ENCODE measurements at places on chromosomes 12 and 14.

DNA sequence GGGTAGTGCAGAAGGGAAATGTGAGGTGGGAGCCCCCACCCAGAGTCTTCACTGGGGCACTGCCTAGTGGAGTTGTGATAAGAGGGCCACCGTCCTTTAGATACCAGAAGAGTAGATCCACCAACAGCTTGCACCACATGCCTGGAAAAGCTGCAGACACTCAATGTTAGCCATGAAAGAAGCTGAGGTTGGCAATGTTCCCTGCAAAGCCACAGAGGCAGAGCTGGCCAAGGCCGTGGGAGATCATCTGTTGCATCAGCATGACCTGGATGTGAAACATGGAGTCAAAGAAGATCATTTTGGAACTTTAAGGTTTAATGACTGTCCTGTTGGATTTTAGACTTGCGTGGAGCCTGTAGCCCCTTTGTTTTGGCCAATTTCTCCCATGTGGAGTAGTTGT, 468.4 kb upstream of the FOXG1 start:
- DNase-seq: no peak

- DNase-seq: no peak
These were observed 88.8 kb downstream of the SLC25A21 start for GRCh38 chr14:37083599-37083998.

GRCh38 chr12:31586728-31587127, 4.2 kb downstream of the DENND5B start:
- no peak for DNase-seq

- no peak for DNase-seq
These were observed 1.1 kb downstream of the TPI1 start for GRCh38 chr12:6868211-6869048.

GRCh38 chr12:3071107-3071506, 6.1 kb upstream of the TSPAN9 start:
- no peak for DNase-seq

DNA sequence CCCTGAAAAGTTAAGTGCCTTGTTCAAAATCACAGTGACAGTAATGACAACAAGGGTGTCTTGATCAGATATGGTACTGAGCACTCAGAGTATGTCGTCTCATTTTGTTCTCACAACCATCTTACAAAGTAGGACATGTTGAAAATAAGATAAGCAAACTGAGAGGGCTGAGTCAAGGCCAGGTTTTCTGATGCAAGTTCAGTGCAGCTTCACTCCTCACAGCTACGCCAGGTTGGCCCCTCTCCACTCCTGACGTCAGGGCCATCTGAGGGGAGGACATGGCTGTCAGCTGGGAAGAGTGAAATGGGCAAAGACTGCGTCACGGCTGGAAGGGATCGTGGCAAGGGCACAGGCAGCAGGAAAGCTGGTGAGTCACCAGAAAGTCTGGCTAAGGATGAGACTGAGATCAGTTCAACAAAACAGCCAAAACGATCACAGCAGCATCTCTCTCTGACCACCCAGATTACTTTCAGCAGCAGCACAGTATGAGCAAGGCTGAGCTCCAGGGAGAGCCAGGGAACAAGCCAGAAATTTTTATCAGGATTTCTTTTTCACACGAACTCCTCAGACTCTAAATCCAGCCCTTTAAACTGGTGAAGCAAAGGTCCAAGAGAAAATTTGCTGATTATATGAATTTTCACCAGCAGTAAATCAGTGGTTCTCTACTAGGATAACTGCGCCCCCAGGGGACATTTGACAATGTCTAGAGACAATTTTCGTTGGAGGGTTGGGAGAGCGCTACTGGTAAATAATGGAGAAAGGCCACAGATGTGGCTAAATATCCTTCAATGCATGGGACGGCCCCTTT, 297.9 kb upstream of the AMIGO2 start:
- no peak for DNase-seq

DNA sequence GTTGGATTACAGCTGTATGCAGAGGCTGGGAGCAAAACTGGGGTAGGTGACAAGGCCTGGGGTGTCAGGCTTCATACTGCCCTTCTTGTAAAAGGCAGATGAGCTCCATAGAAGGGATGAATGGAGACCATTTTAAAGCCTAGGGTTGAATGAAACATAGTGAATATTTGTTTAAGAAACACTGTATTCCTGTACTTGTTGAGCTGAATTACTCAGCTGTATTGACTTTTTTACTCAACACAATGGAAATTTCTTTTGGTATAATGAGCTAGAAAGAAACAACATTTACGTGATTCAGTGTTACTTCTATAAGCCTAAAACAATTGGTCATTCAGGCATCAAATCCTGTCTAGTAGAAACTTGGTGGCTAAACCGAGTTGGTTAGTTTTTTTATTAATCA, 14.1 kb downstream of the ATP6V0A2 start:
- DNase-seq: no peak

DNA sequence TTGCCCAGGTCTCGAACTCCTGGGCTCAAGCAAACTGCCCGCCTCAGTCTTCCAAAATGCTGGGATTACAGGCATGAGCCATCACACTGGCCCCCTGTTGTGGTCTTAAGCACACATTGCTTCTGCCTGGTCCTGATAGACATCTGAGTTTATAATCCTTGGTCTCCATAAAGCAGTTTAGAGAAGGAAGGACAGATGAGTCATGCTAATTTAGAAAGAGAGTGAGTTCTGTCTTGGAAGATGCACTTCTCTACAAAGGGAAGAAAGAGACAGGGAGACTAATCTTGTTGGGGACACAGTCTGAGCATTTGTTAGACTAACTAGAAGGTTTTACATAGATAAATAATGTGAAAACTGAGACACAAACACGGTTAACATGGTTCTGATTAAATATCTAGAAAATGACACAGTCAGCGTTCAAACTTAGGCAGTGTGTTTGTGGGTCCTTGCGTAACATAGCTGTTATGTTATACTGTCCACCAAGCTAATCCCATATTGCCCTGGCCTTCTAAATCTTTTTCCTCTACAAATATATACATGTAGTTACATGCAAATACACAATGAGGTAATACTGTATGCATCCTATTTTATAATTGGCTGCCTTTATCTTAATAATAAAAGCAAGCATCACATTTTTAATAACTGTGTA, 31.0 kb downstream of the SAMD4A start:
- no peak for DNase-seq

- no peak for DNase-seq
These were observed 133.5 kb upstream of the HIF1A start for GRCh38 chr14:61561657-61562276.

DNA sequence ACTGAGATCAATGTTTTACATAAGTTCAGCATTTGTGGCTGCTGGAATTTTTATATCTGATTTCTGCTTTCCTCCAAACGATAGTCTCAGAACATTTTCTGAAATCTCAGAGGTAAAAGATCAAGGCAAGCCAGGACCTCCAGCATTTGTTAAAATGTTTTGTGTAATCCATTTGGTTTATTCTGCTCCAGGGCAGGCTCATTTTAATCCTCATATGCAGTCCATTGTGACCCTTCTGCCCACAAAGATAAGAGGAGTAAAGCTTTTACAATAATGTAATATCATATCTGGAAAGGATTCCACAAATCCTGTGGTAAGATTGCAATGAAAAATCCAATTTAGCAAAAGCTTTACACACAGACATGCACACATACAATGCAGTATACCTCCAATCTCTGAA, 55.3 kb upstream of the KCNH5 start:
- DNase-seq: no peak

DNA sequence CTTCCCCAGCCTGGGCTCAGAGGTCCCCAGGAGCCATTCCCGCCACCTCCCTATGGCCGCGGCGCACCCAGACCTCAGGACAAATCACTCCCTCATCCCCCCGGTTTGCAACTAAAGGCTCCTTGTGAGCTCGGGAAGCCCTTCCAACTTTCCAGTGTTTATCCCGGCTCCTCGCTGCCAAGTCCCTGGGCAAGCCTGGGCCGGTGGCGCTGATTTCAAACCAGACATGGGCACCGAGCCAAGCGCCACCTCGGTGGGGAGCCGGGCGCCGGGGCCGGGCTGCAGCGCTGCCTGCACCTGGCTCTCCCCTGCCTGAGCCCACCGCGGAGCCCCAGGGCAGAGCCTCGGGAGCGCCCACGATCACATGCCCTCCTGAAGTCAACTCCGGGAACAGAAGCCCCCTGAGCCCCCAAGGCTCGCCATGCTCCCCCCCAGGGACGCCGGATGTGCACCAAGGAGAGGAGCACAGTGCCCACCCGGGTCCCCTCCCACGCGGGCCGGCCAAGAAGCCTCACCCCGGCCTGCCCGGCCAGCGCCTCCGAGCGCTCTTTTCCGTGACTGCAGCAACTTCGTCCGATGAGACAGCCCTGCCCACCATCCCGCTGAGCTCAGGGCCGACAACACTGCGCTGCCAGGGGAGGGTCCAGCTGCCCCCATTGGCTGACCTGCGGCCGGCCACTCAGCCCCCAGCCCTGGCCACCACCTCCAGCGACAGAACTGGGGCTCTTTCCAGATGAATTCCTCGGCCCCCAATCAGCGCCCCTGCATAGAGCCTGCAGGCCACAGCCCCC, 50.0 kb downstream of the NCOR2 start:
- DNase-seq: peak; percentile 84

DNA sequence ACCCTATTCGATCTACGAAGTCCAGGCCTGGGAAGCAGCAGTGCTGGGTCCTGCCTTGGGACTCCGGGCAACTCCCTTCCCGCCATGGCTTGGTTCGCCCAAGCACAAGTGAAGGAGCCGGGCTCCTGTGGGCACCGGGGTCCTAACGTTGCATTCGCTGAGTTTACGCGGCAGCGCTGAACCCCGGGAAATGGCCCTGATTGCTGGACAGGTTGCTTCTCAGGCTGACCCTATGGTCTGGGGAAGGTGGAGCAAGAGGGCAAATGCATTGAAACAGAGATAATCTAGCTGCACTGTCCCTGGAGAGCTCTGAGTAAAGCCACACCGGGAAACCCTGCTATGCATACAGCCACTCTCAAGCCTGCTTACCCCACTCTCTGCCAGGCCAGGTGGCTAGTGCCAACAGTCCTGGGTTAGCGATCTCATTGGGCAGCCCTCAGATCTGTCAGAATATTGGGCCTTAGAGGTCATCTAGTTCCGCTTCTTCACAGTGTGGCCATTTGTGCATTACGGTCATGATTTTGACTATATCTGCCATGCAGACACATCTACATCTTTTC, 11.3 kb downstream of the SYNE3 start:
- DNase-seq: no peak

DNA sequence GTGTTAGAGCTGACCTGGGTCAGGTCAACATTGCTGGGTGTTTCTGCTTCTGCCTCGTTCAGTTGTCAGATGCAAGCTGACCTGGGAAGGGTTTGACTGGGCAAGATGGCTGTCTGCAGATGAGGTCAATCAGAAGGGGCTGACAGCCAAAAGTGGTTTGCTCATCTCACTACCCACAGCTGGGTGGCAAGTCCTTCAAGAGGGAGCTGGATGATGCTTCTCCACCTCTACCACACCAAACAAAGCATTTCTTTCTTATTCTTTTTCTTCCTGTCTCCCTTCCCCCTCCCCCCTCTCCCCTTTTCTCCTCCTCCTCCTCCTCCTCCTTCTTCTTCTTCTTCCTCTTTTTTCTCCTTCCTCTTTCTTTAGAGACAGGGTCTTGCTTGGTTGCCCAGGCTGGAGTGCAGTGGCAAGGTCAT, 268.2 kb upstream of the PLEKHG7 start:
- no peak for DNase-seq

DNA sequence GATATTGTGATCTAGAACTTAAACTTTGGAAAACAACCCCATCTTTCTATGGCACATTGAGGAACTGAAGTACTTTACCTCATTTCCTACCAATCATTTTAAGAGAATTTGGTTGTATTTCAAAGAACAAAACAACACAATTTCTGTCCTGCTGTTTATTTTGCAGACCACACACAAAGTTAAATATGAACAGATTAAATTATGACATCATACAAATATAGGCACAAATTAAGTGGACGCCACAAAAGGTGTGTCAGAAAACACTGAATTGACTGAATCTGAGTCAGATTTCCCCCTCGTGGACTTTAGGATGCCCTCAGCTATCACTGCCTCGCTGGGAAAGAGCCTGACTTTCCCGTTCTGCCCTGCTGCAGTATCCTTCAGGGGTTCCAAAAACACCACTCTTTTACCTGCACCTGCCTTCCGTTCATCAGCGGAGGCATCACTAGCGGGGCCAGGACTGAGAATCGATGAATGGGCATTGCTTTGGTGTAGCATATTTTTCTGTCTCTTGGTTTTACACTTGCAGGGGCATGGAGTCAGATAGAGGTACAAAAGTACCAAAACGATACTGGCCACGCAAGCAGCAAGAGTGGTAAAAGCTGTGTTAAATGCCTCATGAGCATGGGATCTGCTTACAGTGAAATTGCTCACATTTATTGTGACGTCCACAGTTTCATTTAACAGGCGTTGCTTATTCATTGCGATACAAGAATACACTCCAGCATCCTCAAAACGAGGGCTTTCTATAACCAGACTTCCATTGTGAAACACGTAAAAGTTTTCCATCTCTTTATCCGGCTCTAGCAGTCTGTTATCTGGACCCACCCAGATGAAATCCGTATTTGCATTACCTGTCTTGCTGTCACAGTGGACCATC, 2.0 kb upstream of the PCED1B start:
- no peak for DNase-seq

DNA sequence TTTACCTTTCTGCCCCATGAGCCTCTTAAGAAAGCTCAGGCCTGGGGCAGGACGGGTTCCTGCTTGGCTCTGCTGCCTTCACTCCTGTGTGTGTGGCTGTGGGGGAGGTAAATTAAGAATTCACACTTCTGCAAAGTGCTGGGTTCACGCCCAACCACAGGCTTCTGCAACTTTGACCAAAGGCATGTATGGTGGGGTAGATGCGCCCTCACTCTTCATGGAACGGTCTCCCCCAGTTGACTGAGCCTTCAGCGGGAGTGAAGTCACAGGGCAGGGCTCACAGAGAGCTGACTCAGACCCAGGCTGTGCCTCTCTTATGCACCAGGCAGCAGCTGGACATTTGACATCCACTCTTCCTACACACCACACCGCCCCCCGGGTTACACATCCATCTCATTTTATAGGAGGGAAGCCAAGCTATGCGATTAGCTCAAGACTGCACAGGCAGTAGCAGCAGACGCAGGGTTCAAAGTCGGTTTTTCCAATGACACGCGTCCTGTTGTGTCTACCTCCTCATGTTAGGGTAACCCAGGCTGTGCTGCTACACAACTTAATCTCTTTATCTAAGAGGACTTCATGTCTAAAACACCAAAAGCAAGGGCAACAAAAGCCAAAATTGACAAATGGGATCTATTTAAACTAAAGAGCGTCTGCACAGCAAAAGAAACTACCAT, 15.4 kb upstream of the BCL11B start:
- no peak for DNase-seq

- no peak for DNase-seq
These were observed 53.5 kb downstream of the PHLDA1 start for GRCh38 chr12:75977952-75978671.

GRCh38 chr14:56892959-56893358, 82.7 kb upstream of the OTX2 start:
- DNase-seq: no peak

DNA sequence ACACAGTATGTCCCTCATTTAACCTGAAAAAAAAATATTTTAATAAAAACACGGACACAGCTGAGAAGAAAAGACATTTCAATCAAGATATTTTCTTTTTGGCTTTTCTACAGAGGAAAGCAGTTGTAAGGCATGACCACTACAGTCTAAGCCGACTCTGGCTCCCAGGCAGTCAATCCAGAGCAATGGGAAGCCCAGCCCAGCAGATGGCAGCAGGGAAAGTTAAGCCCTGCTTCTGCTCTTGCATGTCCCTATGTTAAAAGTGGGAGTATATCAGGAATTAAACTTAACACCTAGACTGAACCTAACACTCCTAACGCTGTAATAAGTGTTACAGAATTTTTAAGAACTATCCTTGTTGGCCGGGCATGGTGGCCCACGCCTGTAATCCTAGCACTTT, 19.5 kb upstream of the HAL start:
- DNase-seq: no peak
